ENCODE measurements at places on chromosomes 1 and 21.

DNA sequence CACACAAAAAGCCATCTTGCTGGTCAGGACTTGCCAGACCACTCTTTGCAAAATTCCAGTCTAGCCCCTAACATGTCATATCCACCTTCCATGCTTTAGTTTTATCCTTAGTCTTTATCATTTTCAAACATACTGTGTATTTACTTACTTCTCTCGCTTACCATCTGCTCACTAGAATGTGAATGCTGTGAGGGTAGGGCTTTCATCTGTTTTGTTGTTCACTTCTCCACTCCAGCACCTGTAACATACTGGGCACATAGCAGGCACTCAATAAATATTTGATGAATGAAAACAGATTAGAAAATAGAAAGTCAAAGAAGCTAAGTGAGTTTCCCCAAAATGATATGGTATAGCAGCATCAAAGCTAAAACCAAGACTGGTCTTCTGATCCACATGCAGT, 79.9 kb downstream of the OLFML2B start:
- no peak for DNase-seq

GRCh38 chr1:185108321-185108720, 48.4 kb downstream of the TRMT1L start:
- no peak for DNase-seq

DNA sequence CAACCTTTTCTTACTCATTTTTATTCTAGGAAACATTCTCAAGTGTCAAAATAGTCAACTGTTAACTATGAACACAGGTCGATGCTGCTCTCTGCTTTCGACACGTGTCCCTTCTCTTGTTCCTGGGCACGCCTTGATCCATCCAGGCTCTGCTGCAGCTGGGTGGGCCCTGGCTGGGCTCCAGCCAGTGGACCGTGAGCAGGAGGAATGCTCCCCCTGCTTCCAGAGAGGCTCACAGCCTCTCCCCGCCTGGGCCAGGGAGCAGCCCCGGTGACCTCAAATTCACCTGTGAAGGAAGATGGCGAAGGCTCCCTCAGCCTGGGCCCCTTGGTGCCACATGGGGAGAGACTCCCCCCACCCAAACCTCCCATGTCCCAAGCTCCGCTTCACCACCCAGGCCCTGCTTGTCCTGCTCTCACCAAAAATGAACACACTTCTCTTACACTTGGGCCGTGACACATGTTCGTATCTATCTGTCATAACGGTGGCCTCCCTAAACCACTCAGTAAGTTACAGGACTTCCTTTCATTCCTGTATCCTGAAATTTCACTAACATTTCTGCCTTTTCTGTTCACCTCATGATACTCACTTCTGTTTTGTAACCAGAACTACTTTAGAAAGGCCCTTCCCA, 24.6 kb upstream of the ADARB1 start:
- DNase-seq = no peak

DNA sequence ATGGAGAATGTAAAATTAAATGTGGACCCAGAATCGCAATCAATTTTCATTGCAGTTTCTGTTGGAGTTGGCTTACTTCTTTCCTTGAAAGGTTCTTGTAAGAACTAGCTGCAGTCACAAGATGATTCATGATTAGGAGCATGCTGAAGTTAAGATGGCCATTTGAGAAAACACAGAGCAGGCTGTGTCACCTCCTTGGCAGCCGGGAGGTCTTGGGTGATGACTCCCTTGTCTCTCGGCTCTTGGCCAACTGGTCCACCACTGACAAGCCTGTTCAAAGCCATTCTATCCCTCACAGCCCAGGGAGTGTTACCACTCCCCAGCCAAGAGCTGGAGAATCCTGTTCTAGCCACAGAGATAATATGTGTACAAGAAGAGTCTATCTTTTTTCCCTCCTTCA, 40.6 kb downstream of the OPTC start:
- no peak for DNase-seq

GRCh38 chr1:165610866-165611265, 20.2 kb upstream of the MGST3 start:
- no peak for DNase-seq

GRCh38 chr1:93729502-93729901, 47.9 kb upstream of the BCAR3 start:
- DNase-seq = no peak

GRCh38 chr1:149849947-149850360, 49.4 kb upstream of the BOLA1 start:
- no peak for DNase-seq

DNA sequence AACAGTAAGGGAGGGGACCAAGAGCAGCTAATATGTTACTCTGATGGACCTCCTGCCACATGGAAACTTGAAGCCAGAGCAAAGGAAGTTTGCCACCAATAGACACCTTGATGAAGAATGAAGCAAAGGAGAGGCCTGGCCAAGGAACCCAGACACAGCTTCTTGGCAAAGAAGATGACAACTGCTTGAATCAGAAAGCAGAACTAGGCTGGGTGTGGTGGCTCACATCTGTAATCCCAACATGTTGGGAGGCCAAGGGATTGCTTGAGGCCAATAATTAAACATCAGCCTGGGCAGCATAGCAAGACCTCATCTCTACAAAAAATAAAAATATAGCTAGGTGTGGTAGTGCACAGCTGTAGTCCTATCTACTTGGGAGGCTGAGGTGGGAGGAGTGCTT, 31.7 kb upstream of the CAPZB start:
- DNase-seq = no peak

DNA sequence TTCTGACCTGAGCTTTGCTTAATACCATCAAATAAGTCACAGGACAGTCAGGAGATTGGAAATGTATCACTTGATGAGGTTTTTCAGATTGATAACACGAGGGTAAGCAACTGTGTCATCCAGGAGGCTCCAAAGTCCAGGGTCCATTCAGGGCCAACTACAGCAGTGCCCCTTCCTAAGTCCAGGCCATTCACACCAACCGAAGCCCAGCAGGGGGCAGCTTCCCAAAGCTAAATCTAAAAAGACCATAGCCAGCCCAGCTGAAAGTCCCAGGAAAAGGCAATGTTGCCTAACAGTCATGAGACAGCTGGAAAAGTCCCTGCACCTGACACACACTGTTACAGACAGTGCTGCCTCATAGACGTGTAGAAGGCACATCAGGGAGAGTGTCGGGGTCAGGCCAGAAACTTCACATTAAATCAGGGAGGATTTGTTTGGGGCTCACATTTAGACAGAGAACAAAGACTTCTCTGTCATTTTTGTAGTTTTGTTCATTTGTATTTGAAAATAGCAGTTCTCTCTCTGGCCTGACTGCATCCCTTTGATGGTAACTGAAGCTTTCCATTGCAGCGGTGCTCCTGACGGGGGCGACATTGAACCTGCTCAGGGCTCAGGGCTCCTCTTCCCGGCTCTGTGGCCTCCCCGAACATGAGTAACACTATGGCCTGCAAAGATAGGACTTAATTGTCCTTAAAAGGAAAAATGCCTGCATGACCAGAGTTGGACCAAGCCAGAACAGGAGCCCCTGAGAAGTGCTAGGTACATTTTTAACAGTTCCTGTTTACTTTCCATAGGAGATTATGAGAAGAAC, 200.4 kb downstream of the NRIP1 start:
- peak; percentile 10 for DNase-seq

GRCh38 chr1:29120947-29121485, 2.7 kb downstream of the TMEM200B start:
- DNase-seq = no peak

DNA sequence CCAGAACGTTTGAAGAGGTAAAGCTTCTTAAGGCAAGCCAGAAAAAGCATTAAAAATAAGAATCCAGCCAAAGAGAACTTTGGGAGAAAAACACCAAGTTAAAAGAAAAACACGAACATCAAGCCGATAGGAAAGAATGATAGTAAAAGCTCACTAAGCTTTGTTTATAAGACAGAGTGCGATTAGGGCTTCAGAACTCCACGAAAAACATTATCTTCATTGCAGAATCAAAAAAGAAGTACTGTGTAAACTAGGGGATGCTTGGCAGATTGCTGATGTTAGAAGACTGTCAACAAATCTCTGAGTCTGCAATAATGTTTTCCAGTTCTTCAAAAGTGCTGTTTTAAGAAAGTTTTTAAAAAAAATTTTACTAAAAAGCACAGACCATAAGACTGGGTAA, 30.2 kb downstream of the ADAMTS5 start:
- no peak for DNase-seq

GRCh38 chr1:67226688-67227087, 60.4 kb downstream of the IL23R start:
- no peak for DNase-seq

- DNase-seq = no peak
These were observed 615.4 kb downstream of the KIF26B start for GRCh38 chr1:245770156-245770555.

DNA sequence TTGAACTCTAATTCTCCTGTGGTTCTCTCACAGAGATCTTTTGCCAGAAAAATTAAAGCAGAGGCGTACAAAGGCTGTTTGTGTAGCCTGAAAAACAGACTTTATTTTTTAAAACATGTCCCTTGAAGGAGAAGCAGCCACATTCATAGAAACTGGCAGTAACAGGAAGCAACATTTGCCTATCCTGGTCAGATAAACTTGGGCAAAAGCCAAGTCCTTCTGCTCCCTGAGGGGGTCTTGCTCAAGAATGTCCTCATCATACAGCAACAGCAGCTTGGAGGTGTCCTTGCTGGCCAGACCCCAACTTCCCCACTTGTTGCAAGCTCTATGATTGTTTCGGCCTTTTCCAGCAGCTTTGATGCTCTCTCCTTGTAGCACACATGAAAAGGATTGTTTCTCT, 36.3 kb downstream of the MSTO1 start:
- DNase-seq = no peak

DNA sequence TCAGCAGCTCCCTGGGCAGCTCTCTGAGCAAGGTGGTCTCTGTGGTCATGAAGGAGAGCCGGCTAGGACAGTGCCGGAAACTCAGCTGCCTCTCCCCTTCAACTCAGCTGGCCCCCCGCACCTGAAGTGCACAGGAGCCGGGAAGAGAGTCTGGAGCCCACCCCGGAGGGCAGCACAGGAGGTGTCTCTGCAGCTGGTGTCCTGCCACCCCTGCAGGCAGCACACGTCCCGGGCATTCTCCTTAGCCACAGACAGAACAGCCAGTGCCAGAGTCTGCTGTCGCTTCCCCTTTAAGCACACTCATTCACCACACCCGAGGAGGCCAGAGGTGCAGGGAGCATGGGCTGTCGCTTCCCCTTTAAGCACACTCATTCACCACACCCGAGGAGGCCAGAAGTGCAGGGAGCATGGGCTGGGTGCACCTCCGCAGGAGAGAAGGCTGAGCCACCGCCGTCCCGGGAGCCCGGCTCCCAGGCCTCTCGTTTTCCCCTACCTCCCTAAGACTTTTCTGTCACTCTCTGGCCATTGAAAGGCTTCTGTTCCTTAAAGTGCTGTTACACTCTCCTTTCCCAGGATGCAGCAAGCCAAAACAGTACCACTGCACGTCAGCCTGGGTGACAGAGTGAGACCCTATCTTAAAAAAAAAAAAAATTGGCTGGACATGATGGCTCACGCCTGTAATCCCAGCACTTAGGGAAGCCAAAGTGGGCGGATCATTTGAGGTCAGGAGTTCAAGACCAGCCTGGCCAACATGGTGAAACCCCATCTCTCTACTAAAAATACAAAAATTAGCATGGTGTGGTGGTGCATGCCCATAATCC, 16.9 kb upstream of the SAMD11 start:
- DNase-seq = no peak

DNA sequence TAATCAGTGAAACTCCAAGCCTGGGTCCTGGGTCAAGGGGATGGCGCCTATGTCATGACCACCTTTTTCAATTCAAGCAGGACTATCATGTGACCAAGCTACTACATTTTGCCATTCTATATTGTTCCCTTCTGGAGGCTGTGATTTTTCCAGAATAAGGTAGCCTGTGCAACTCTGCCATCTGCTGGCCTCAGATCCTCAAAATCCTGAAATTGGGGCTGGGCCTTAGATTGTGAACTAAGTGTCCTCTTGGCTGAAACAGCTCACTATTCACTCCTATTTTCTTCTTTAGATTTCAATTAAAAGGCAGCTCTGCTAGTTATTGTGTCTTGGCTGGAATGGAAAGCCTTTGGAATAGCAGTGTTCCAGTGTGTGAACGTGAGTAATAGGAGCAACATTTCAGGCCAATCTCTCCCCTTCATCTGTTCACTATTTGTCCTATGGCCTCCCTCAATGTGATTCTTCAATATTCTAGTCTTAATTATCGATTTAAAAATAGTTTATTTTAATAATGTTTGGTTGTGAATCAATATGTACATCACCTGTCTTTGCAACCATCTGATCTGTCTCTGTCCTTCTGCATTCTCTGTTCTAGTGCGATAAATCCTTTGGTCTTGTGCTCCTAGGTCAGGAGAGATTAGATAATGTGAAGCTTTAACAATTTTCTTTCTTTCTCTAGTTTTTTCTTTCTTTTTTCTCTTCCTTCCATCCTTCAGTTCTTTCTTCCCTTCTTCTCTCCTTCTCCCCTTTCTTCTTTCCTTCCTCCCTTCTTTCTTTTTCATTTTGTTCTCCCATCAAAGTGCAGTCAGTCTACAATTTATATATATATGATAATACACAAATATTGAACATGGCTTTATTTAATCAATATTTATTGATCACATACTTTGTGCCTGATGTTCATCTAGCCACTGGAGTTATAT, 69.8 kb downstream of the CR1 start:
- no peak for DNase-seq

DNA sequence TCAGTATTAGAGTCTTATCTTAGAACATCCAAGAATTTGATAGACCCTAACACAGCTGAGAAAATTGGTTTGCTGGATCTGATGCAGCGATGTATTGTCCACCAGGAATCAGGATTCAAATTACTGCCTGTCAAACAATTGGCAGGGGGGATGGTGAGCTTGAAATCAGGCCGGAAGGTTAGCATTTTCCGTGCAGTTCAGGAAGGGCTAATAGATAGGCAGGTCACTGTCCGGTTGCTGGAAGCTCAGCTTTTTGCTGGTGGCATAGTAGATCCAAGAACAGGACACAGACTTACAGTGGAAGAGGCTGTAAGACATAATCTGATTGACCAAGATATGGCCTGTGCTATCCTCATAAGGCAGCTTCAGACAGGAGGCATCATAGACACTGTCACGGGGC, 127.2 kb downstream of the MACF1 start:
- DNase-seq = no peak

DNA sequence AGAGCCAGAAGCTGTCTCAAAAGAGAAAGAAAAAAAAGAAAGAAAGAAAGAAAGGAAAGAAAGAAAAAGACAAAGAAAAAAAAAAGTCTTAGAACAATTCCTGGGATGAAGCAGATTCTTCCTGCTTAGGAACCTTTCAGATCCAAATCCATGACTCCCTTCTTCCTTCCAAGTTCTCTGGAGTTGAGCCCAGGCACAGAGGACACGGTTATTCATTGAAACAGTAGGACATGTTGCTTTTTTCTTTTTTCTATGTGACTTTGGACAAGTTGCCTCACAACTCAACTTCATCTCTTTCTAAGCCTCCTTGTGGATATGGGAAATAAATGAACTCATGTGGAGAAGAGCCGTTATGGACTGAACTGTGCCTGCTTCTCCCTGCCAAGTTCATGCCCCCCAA, 14.7 kb upstream of the TNFRSF8 start:
- DNase-seq = no peak

GRCh38 chr21:20023193-20023592, 975.0 kb upstream of the NCAM2 start:
- no peak for DNase-seq

Measured in NCI-H2081 treated with DMSO at 0.1 percent for 48 hours (cell line).